ENCODE measurements at places on chromosomes 2 and 18.

GRCh38 chr2:212730994-212731393 is 192.4 kb upstream of the ERBB4 start:
- no peak for DNase-seq

GRCh38 chr2:213740453-213740852 is 456.2 kb downstream of the SPAG16 start:
- no peak for DNase-seq

GRCh38 chr2:158685646-158686045 is 109.5 kb upstream of the DAPL1 start:
- DNase-seq, result no peak

DNA sequence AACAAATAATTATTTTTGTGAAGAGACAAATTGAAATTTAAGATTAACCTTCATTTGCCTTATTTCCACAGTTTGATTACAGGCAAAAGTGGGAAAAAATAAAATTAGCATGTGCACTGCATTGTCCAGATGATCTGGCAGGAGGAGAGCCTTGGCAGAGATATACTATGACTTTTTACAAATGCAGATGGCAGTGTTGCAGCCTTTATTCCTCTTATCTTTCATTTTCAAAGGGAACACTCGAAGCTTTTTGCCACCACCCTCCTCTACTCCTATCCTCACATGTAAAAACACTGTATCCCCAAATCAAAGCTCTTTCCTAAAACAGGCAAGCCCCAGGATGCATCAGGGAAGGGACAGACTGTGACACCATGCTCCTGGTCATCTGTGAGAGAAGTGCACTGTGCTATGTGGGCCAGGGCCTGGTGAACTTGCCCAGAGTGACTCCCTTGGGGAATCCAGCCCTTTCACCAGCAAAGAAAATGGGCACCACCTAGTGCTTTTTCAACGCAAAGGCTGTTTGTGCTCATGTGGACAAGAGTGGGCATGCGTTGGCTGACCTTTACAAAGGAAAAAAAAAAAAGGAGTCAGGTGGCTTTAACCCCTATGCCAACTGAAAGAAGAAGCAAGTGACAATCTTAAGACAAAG is 74.7 kb upstream of the ETAA1 start:
- peak; percentile 14 for DNase-seq

- no peak for DNase-seq
Observed at GRCh38 chr2:128303095-128303791, 15.4 kb downstream of the HS6ST1 start.

- DNase-seq, result no peak
Observed at GRCh38 chr2:64637931-64638330, 15.8 kb downstream of the SERTAD2 start.

GRCh38 chr2:61288070-61288841 is 126.3 kb downstream of the C2orf74 start:
- peak; percentile 20 for DNase-seq

DNA sequence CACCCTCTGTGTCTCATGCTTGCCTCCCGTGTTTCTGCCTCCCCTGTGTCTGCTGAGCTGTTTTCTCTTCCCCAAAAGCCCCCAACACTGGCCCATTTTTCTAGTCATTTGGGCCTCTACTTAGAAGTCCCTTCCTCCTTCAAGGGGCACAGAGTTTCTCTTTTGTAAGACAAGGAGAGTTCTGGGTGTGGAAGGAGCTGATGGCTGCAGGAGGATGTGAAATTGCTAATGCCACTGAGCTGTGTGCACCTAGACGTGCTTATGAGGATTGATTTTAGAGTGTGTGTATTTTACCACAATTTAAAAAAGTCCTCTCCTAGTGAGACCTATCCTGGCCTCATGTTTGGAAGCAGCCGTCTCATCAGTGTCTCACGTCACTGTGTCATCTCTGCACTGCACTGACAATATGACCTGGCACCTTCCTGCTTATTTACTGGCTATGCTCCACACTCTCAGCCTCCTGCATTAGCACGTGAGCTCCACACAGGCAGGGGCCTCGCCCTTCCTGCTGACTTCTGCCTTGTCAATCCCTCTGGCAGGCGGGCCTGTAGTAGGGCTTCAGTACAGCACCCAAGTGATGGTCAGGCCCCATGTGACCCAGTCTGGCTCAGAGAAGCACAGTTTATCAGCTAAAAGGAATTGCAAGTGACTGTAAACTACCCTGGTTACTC is 8.0 kb upstream of the MBP start:
- DNase-seq, result no peak

DNA sequence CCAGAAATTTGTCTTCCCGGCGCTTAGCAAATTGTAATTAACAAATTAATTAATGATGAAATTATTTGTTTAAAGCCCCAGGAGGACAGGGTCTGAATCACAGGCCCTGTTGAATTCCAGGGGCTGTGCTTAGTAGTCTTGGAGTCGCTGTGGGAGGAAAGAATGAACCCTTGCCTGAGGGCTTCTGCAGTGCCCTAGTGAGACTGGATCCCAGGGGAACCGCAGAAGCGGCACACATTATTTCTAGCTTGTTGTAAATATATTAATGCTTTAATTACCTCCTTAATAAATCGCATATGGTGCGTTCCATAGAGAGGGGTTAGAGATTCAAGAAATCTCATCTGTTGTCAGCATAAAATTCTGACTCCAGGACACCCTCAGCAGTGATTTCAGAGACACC is 235.4 kb downstream of the CELF4 start:
- DNase-seq, result no peak

DNA sequence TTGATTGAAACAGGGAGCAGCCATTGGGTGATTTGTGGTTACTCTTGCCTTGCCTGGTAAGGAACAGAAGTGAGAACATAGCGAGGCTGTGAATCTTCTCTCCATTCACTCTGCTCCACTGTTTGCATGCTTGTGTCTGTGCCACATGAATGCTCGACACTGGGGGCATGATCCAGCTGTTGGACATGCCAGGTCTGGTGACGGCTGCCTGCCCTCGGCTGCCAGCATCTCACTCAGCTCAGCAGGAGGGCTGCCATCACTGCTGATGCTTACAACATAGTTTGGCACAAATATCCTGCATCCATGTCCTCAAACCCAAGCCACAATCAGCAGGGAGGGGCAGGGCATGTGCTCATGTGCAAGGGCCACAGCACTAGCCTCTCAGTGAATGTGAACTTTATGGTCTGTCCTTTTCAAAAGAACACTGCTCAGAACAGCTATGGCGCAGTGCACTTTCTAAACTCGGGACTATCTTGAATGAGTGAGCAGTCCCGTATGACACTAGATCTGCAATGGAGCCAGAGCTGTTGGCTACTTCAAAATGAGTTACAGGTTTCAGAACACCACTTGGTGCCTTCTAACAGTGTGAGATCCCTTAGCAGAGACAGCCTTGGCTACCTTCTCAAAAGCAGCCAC is 126.3 kb downstream of the NRP2 start:
- no peak for DNase-seq

- DNase-seq, result no peak
Observed at GRCh38 chr2:85259879-85260278, 67.9 kb downstream of the TGOLN2 start.

- no peak for DNase-seq
Observed at GRCh38 chr2:106552921-106553320, 65.8 kb downstream of the CD8B2 start.

All from fibroblast of the conjunctiva (primary cell).